Right kidney (tissue), 9 donors: ENCODE measurements at places on chromosomes 6 and 20.

- no peak for DNase-seq
These were observed 770 bp downstream of the KIF3B start for GRCh38 chr20:32278199-32278643.

DNA sequence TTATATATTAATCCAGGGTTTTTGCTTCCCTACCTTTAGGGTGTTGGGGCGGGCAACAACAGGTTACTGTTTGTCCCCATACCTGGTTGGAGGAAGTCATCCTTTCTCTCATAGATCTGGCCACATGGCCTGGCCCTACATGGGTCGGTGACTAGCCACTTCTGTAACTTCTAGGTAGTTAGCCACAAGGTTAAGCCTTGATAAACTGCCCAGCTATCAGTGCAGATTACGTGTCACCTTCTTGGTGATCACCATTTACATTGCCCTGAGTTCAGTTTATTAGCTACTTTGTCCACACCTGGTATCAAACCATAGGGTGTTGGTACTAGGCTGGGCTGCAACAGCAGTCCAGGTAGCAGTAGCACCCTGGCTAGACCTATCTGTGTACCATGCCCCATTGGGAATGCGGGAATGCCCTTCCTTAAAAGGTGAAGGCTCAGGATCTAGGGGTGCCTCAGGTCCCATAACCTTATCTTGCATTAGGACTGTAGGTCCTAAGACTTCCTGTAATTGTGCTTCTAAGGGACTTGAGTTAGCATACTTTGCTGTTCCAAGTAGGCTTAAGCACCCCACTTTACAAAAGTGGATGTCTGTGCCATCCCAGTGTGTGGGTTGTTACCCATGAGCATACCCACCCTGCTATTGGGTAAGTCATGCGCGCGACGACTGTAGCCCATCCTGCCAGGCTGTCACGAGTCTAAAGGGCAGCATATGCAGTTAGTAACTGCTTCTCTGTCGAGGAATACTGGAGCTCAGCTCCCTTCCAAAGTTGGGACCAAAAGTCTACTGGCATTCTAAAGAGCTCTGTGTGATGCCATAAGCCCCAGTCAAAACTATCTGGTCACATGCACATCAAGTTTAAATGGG, 5.2 kb downstream of the ZKSCAN3 start:
- no peak for DNase-seq

GRCh38 chr6:128025478-128025877, 124.6 kb upstream of the THEMIS start:
- DNase-seq, result no peak

DNA sequence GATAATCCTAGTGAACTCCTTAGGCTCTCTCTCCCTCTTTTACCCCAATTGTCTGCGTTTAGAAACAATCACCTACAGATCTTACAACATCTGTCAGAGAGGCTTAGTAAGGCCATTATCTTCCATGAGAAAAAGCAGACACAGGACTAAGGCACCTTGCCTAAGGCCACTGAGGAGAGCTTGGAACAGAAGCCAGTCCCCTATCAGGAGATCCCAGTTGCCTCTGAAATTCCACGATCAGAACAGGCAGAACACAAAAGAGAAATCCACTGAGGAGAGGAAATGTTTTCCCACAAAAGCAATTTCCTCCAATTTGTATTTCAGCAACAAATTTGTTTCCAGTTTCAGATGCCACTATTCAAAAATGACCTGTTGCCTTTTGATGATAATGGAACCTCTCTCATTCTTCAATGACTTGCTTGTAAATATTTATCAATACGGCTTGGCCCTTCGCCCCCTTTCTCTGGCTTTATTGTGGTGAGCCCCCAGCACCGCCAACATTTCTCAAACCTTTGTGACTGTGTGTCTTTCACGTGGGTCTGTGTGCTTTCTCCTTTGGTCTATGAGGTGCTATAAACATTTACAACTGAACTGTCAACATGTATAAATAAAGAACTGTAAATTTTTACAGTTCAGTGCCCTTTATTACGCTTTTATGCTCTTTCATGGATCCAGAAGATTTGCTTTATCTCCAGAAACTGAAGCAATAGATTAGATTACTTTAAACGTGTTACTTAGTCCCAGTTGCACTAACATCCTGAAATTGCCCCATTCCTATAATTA, 187.8 kb upstream of the PHACTR1 start:
- no peak for DNase-seq

DNA sequence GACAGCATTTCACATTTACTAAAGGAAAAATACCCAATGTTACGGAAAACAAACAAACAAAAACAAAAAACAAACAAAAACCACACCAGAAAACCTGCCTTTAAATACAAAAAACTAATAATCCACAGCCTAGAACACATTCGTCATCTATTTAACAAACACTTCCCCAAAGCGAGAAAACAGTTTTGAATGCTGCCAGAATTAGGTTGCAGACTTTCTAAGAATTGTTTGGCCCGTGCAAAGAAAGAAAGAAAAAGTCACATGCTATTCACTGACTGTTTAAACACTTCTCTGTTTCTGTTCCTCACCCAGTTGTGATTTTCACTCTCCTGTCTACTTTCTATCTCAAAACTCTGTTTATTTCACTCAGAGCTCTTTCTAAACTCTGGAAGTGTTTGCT, 52.5 kb downstream of the BCAS1 start:
- no peak for DNase-seq

GRCh38 chr6:42787063-42787472, 5.2 kb downstream of the BICRAL start:
- DNase-seq, result peak; percentile 50

DNA sequence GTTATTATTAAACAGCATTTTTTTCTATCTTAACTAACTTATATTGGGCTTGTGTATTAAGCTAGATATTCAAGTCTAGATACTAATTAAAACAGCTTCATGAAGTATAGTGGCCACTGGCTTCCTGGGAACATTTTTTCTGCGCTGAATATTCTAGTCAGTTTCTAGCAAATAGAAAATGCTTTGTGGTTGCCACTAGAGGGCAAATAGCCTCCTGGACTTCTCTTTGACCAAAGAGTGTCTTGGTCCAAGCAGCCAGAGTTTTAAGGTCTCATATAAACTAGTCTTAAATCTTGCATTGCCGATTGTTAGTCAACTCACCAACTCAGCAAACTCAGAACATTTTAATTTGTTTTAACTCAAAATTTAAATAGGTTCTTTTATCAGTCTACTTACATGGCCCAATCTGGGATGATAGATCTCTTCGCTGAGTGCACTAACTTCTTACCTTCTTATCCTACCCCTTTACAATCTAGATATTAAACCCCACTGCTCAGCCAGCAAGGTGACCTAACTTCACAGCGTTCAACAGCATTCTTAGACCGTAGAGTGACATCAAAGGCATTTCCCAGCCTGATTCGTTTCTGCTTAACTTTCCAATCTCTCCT, 24.6 kb upstream of the ID4 start:
- no peak for DNase-seq

DNA sequence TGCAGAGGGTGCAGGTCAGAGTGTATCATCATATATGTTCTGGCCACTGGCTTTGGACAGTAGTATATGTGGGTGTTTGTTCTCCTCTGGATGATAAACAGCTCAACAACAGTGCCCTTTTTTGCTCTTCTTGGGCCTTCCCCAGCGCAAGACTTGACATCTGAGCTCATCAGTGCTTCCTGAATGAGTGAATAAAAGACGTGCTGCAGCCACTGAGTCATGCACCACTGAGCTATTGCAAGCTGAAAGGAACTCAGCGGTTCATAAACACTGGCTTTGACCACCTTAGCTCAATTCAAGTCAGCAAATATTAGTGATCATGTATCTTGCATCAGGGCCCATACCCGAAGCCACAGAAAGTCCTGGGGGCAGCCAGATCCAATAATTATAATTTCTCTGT, 105.3 kb upstream of the KCNG1 start:
- DNase-seq, result no peak

DNA sequence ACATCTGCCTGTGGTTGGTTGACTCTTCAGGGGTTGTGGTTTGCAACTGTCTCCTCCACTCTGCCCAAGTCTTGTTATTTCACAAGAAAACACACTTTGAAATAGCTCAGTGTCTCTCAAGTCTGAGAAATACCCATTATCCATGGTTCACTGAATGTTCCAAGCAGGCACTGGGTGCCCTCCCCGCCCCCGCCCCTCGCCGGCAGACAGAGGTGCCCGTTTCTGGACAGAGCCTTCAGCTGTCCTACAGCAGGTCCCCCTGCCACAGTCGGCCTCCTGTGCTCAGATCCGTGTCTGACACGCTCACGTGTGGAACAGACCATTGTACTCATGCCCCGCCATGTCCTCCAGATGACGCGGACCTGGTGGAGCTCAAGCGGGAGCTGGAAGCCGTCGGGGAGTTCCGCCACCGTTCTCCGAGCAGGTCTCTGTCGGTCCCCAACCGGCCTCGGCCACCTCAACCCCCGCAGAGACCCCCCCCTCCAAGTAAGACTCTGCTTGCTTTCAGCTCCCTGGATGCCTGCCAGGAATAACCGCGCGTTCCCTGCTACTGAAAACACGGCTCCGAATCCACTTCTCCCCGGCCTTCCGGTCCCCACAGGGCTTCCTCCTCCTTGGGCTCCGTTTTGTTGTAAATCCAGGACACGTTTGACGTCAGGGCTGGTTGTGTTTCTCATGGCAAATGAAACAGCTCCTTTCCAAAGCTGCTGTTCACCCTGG, 81.4 kb downstream of the SERAC1 start:
- peak; percentile 40 for DNase-seq

DNA sequence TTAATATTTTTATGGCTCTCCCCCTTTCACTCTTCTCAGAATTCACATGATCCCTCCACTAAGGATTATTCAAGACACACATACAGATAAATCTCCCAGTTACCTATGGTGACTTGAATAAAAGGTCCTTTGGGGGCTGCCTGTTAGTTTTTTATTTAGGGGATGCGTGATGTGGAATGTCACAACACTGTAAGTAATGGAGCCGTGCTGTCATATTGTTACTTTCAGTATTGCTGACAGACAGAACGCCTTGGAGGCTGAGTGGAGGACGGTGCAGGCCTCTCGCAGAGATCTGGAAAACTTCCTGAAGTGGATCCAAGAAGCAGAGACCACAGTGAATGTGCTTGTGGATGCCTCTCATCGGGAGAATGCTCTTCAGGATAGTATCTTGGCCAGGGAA, 291.7 kb downstream of the UTRN start:
- no peak for DNase-seq

- DNase-seq, result no peak
These were observed 610.2 kb upstream of the NOX3 start for GRCh38 chr6:156065849-156066248.

- DNase-seq, result no peak
These were observed 155.9 kb upstream of the INSM1 start for GRCh38 chr20:20211988-20212518.

DNA sequence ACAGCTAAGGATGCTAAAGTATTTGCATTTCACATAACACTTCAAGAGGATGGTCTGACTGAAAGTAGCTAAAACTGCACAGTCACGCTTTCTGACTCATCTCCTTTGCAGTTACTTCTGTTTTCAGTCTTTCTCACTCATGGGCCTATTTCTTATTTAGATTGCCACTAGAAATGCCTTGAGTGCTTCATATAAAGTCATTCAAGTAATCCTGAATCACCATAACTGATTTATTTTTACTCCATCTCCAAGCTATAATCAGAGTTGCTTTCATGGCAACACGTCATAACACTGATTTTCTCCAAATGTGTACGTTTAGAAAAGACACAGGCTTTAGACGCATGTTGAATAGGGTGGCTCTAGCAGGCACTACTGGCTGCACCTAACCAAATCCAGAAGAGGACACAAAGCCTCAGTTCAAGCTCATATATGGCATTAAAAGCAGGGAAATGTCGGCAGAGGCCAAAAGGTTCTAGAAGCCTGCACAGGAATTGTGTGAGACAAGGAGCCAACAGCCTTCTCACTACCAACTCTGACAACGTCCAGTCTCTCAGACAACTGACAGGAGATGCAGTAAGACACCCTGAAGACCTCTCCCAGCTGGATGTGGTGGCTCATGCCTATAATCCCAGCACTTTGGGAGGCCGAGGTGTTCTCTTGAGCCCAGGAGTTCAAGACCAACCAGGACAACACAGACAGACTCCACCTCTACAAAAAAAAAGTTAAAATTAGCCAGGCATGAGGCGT, 64.1 kb upstream of the BEND6 start:
- DNase-seq, result no peak

- DNase-seq, result no peak
These were observed 9.6 kb downstream of the GATA5 start for GRCh38 chr20:62466072-62466760.

DNA sequence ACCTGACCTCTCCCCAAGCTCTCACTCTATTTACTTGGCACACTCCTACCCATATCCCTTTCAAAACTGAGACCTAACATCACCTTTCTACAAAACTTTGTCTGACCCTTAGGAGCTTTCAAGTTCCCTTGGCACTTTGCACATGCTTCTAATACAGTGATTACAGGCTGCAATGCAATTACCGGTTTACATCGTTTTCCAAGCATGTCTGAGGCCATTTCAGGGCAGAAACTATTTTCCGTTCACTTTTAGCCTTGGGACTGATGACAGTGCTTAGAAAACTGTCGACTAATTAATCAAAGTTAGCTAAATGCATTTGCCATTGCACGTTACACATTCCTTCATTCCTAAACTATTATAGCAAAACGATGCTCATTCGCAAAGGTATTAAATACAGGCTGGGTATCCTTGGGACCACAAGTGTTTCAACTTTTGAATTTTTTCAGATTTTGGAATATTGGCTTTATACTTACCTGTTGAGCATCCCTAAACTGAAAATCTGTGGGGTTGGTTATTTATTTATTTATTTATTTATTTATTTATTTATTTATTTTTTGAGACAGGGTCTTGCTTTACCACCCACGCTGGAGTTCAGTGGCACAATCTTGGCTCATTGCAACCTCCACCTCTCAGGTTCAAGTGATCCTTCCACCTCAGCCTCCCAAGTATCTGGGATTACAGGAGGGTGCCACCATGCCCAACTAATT, 3.3 kb downstream of the RARS2 start:
- DNase-seq, result no peak

GRCh38 chr6:114718716-114719270, 376.0 kb upstream of the HS3ST5 start:
- DNase-seq, result no peak

GRCh38 chr6:28803337-28803709, 120.5 kb downstream of the TRIM27 start:
- DNase-seq, result no peak

GRCh38 chr20:16393836-16394235, 179.4 kb downstream of the KIF16B start:
- no peak for DNase-seq

DNA sequence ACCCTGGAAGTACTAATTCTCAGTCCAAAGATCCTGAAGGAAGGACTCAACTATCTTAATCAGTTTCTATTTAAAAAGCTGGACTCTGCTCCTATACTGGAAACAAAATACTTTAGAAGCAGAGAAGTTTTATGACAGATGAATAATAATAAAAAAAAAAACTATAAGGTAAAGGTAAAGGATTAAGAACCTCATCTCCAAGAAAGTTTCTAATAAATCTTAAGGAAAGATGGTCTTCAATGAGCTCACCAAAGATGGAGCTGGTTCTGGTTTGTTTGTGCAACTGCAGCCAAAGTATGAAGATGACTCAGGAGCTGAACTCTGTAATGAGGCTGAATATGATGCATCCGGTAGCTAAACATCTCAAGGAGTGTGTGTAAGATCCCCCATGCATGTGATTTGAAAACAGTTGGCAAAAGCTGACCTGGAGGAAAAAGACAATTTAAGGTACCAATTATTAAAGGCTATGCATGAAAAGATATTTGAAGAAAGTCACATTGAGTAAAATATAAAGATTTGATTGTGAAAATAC, 25.2 kb downstream of the MED23 start:
- no peak for DNase-seq

GRCh38 chr20:60586269-60587050, 628.2 kb downstream of the CDH26 start:
- DNase-seq, result no peak
